T-helper 2 cell treated with Interferon-gamma antibody and Interleukin-4, amounts not matched to agents 5 μg/mL and 100 μg/mL, for 36 hours (primary cell): ENCODE measurements at places on chromosomes 1 and 21.
A peak's percentile ranks its signal among the peaks of the same experiment; 100 is the strongest.

DNA sequence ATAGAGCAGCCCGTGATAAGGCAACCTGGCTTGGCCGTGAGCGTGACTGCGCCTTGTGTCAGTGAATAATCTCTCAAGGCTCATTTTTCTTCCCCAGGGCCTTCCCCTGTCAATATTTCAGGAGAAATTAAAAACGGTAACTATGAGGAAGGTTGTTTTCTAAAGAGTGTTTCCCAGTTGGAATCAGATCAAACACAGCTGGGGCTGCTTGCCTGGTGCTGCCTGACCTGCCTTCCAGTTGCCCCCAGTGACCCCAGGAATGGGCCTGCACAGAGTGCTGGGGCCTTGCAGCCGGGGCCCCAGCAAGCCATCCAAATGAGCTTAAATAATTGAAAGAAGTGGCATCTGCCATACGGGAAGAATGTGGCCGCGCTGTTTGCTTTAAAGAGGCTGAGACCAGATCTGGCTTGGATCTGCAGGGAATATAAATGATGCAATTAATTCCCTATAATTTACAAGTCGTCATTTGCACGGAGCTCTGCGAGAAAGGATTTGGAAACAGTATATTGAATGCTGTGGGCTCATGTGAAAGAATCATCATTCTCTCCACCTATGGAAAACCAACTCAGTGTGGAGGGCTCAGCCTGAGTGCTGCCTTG is 203.9 kb downstream of the C1orf94 start:
- H3K27me3 ChIP-seq: peaks cover 3% of the 10 kb centered on the region
- no peak overlapping the region for H3K27ac ChIP-seq
- no peaks in the 10 kb centered on the region for H3K4me1 ChIP-seq
- H3K4me3 ChIP-seq: no peak overlapping the region
- H3K36me3 ChIP-seq: no peaks in the 10 kb centered on the region
- DNase-seq: no peak

DNA sequence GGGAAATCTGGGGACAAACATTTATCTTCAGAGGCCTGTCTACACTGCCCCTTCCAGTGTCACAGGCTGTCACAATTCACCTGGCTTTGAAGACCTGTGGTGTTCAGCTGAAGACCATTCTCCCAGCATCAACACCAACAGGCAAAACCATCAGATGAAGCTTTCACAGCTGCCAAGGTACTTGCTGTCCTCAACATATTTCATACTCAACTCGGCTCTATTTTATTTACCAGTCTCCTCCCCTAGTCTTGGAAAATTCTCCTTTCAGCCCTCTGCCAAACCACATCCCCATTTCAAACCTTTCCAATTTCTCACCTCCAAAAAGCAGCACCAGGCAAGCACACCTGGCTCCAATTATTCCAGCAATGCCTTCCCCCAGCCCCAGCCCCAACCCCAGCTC is 108.8 kb downstream of the TGFBR3 start:
- H3K4me1 ChIP-seq: peaks cover 4% of the 10 kb centered on the region
- no peak overlapping the region for H3K27ac ChIP-seq
- peaks cover 1% of the 10 kb centered on the region for H3K36me3 ChIP-seq
- no peak overlapping the region for H3K4me3 ChIP-seq
- H3K27me3 ChIP-seq: no peaks in the 10 kb centered on the region

DNA sequence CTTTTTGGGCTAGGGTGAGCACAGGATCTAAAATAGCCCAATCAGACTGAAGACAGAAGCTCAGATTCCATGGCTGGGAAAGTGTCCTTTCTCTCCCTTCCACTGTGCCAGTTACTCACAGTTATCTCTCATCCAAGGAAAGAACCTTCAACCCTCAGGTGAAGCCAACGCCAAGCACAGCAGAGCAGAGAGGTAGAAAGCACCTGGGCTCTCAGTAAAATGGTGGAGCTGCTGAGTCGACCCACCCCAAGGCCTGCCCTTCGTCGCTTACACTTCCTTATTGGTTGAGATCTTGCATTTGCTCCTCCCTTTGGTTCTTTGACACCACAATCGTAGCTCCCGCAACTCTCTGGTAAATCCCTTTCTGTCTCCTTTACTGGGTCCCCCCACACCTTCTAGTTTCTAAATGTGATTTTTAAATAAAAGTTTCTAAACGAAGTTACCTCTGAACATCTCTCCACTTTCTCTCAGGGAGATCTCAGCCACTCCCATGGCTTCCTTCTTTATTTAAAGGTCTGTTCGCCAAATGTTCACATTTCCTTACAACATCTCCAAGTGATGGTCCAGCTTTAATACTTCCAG is 27.5 kb upstream of the SLC30A1 start:
- peaks cover 2% of the 10 kb centered on the region for H3K36me3 ChIP-seq
- H3K27ac ChIP-seq: peak overlapping the region; percentile 85
- peaks cover 20% of the 10 kb centered on the region for H3K4me1 ChIP-seq
- peak overlapping the region; percentile 74 for H3K4me3 ChIP-seq
- H3K27me3 ChIP-seq: peaks cover 3% of the 10 kb centered on the region
- DNase-seq: no peak

DNA sequence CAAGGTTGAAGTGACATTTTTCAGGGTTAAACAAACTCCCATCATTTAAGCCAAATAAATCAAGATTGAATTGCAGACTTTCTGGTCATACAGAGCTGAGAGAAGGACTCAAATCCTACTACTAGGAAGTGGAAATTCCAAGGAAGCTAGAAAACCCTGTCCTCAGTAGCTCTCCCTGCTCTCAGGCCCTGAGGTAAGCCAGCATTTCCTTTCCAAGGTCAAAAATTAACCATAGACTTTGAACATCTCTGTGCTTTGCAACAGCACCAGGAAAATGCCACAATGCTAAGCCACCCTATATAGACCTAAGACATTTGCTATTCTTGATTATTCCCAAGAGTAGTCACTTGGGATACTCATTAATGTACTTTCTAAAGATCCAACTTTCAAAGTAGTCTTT is 45.1 kb downstream of the LUZP1 start:
- no peaks in the 10 kb centered on the region for H3K36me3 ChIP-seq
- H3K27ac ChIP-seq: no peak overlapping the region
- H3K4me3 ChIP-seq: no peak overlapping the region
- no peak for DNase-seq

DNA sequence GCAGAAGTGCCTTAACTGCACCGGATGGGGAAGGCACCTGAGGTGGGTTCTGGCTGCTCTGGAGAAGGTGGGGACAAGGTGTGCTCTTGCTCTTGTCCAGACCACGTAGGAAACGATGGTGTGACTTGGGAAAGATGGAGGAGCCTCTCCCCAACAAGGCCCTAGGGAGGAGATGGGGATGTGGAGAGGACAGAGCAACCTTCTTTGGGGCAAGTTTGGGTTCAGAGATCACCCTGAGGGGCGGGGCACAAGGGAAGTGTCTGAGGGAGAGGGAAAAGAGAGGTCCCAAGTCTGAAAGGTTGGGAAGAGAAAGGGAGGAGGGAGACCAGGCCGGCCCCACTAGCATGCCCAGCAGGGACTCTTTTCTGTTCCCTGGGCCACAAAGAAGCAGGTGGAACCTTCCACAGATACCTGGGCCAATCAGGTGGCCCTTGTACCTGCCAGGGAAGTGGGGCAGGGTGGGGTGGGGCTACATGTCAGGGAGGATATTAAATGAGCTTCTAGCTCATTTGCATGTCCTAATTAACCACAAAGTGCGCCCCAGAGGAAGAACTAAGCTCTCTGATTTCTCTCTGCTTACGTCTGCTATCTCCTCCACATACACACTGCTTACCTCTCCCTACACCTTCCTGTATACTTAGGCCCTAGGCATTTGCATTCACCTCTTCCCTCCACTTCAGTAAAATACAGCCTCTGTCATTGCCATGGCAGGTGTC is 15.9 kb downstream of the INKA2 start:
- H3K36me3 ChIP-seq: no peaks in the 10 kb centered on the region
- no peaks in the 10 kb centered on the region for H3K27me3 ChIP-seq
- H3K4me1 ChIP-seq: peaks cover 3% of the 10 kb centered on the region
- H3K4me3 ChIP-seq: no peak overlapping the region
- H3K27ac ChIP-seq: no peak overlapping the region
- no peak for DNase-seq

GRCh38 chr1:229059671-229060539 is 211.0 kb upstream of the RAB4A start:
- no peak for DNase-seq
- no peak overlapping the region for H3K27ac ChIP-seq
- H3K4me1 ChIP-seq: peaks cover 11% of the 10 kb centered on the region
- peaks cover 20% of the 10 kb centered on the region for H3K27me3 ChIP-seq
- no peaks in the 10 kb centered on the region for H3K36me3 ChIP-seq
- H3K4me3 ChIP-seq: no peak overlapping the region

DNA sequence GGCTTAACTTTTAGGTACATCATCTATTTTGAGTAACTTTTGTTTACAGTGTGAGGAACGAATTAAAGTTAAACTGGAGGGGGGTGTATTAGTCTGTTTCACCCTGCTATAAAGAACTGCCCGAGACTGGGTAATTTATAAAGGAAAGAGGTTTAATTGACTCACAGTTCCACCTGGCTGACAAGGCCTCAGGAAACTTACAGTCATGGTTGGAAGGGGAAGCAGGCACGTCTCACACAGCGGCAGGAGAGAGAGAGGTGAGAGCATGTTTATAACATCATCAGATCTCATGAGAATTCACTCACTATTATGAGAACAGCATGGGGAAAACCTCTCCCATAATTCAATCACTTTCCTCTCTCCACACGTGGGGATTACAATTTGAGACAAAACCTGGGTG is 31.9 kb upstream of the TMEM52 start:
- no peak for DNase-seq
- H3K4me3 ChIP-seq: no peak overlapping the region
- H3K36me3 ChIP-seq: no peaks in the 10 kb centered on the region
- no peaks in the 10 kb centered on the region for H3K27me3 ChIP-seq

GRCh38 chr1:197663162-197663953 is 111.9 kb downstream of the DENND1B start:
- no peak overlapping the region for H3K4me3 ChIP-seq
- H3K4me1 ChIP-seq: peaks cover 17% of the 10 kb centered on the region
- DNase-seq: no peak
- no peak overlapping the region for H3K27ac ChIP-seq
- H3K36me3 ChIP-seq: peaks cover 8% of the 10 kb centered on the region
- no peaks in the 10 kb centered on the region for H3K27me3 ChIP-seq

DNA sequence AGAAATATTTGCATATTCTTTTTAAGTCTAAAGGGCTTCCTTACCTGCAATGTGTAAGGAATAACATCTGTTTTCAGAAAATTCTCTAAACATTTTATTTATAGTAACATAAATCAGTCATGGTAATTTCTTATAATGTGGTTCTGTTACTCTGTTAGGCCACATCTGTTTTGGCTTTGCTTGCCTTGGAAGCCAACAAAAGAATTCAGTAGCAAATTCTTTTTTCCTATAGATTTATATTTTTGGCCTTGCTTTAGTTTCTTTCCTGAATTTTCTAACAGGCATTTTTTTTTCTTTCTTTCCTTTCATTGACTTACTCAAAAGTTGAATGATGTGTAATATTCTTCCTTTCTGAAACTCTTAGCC is 72.2 kb downstream of the OSBPL9 start:
- H3K27ac ChIP-seq: no peak overlapping the region
- H3K4me3 ChIP-seq: no peak overlapping the region
- H3K36me3 ChIP-seq: no peaks in the 10 kb centered on the region
- DNase-seq: no peak
- H3K27me3 ChIP-seq: no peaks in the 10 kb centered on the region

DNA sequence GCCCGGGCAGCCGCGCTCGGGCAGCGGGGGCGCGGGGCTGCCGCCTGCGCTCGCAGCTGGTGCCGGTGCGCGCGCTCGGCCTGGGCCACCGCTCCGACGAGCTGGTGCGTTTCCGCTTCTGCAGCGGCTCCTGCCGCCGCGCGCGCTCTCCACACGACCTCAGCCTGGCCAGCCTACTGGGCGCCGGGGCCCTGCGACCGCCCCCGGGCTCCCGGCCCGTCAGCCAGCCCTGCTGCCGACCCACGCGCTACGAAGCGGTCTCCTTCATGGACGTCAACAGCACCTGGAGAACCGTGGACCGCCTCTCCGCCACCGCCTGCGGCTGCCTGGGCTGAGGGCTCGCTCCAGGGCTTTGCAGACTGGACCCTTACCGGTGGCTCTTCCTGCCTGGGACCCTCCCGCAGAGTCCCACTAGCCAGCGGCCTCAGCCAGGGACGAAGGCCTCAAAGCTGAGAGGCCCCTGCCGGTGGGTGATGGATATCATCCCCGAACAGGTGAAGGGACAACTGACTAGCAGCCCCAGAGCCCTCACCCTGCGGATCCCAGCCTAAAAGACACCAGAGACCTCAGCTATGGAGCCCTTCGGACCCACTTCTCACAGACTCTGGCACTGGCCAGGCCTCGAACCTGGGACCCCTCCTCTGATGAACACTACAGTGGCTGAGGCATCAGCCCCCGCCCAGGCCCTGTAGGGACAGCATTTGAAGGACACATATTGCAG is 3.0 kb downstream of the ARTN start:
- peak overlapping the region; percentile 66 for H3K4me3 ChIP-seq
- no peak overlapping the region for H3K27ac ChIP-seq
- H3K36me3 ChIP-seq: no peaks in the 10 kb centered on the region
- DNase-seq: no peak
- peaks cover 12% of the 10 kb centered on the region for H3K27me3 ChIP-seq
- peaks cover 8% of the 10 kb centered on the region for H3K4me1 ChIP-seq

- no peak overlapping the region for H3K27ac ChIP-seq
- no peaks in the 10 kb centered on the region for H3K4me1 ChIP-seq
- DNase-seq: no peak
- peaks cover 16% of the 10 kb centered on the region for H3K36me3 ChIP-seq
- H3K4me3 ChIP-seq: no peak overlapping the region
- no peaks in the 10 kb centered on the region for H3K27me3 ChIP-seq
Observed at GRCh38 chr21:36887963-36888362, 78.5 kb downstream of the HLCS start.

DNA sequence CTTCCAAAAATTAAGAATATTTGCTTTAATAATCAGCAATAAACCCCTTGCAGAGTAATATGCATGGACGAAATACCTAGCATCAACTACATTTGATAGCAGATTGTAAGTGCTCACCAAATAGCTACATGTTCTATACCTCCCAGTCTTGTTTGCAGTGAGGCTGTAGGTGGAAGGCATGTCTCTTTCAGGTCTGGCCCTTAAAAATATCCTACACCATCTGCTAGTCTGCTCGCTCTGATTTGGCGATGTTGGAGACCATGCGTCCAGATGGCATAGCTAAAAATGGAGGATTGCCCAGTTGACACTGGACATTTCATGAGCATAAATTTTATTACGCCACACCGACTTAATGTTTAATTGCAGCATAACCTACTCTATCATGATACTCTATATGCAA is 47.1 kb downstream of the SSX2IP start:
- H3K27ac ChIP-seq: no peak overlapping the region
- H3K27me3 ChIP-seq: no peaks in the 10 kb centered on the region
- H3K4me1 ChIP-seq: no peaks in the 10 kb centered on the region
- peaks cover 11% of the 10 kb centered on the region for H3K36me3 ChIP-seq
- DNase-seq: no peak

- H3K27ac ChIP-seq: no peak overlapping the region
- peaks cover 8% of the 10 kb centered on the region for H3K36me3 ChIP-seq
- DNase-seq: no peak
- H3K4me1 ChIP-seq: peaks cover 38% of the 10 kb centered on the region
Observed at GRCh38 chr1:230072866-230073265, 5.8 kb downstream of the GALNT2 start.

- H3K27me3 ChIP-seq: no peaks in the 10 kb centered on the region
- peaks cover 15% of the 10 kb centered on the region for H3K36me3 ChIP-seq
- H3K27ac ChIP-seq: peak overlapping the region; percentile 82
- peak overlapping the region; percentile 88 for H3K4me3 ChIP-seq
- peaks cover 31% of the 10 kb centered on the region for H3K4me1 ChIP-seq
Observed at GRCh38 chr1:1889847-1890505, 911 bp downstream of the GNB1 start.

- no peak overlapping the region for H3K27ac ChIP-seq
- H3K4me1 ChIP-seq: peaks cover 10% of the 10 kb centered on the region
- no peaks in the 10 kb centered on the region for H3K27me3 ChIP-seq
- peaks cover 32% of the 10 kb centered on the region for H3K36me3 ChIP-seq
- no peak overlapping the region for H3K4me3 ChIP-seq
Observed at GRCh38 chr1:198246337-198246736, 89.5 kb downstream of the NEK7 start.
